ENCODE measurements at places on chromosomes 4 and X.
A peak's percentile ranks its signal among the peaks of the same experiment; 100 is the strongest.

DNA sequence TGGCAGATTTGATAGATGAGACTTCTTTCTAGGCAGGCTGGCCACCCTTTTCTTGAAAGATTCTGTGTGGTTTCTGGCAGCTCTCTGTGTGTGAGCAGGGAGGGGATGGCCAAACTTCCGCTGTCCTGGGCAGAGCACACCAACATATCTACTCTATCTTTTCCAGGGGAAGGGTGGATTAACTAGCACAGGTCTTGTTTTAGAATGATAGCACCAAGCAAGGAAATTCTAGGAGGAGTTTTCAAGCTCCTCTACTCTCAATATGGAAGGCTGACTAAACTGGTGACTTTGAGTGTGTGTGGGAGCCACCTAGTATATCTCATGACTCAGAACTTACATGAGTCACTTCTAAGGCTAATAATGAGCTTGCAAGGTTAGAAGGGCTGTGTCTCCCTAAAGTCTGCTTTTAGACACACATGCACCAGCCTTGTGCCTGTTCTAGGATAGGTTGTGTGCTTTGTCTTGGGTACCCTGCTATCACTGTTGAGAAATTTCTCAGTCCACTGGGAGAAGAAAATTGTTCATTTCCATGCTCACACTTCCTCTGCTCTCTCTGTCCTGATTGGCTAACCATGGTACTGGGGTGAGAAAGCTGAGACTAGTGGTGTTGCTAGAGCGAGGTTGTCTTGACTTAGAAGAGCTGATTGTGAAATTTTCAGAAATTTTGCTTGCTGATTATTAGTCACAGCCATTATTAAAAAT is 72.9 kb downstream of the YIPF6 start:
- DNase-seq: no peak

DNA sequence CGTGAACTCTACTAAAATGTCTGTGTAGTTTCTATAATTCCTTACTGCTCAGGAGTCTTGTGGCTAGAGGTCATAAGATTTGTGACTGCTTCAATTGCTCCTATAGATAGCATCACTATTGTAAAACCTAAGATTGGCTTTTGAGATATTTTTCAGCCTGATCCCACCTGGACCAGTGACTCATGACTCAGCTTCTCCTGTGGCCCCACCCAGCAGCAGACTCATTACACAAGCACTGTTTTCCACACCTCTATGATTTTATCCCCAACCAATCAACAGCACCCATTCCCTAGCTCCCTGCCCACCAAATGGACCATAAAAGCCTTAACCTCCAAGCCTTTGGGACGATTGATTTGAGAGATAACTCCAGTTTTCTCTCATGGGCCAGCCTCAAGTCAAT is 1157.0 kb upstream of the INTU start:
- no peak for DNase-seq

- DNase-seq: no peak
These were observed 360.5 kb downstream of the ZNF674 start for GRCh38 chrX:46184749-46185148.

DNA sequence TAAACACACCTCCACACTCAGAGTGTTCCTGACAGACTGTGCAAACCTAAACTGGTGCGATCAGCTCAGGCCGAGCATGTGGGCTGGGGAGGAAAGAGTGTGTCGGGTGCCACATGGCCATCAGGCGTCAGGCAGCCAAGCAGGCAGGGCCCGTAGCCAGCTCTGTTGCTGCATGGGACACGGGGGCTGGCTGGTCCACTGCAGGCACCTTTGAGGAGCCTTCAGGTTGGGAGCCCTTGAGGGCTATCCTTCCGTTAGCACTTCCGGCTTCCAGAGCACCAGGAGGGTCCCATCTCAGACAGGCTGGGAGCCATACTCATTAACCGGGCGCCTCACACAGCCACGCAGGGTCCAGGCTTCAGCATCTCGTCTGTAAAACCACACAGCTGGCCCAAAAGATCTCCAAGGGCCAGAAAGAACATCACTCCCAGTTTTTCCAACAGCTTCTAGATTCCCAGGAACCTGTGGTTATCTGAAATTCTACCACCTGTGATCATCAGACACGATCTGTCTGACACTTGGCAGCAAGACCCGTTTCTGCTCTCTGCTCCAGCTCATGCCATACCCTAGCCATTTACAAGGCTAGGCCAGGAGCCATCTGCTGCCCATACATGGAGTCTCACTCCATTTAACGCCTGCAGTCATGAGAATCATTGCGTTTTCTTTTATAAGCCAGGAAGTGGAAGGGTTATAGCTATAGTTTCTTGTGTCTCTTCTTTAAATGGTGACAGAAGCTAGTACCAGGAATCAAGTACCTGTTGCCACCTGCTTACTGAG is 87.5 kb downstream of the NSUN7 start:
- DNase-seq: peak; percentile 33

- no peak for DNase-seq
These were observed 715.4 kb upstream of the HS3ST1 start for GRCh38 chr4:12144051-12144450.

- DNase-seq: no peak
These were observed 28.0 kb downstream of the PDHA2 start for GRCh38 chr4:95867919-95868318.

GRCh38 chrX:134369576-134369975 is 90.4 kb upstream of the HPRT1 start:
- DNase-seq: no peak

GRCh38 chr4:54187148-54187547 is 41.9 kb upstream of the PDGFRA start:
- no peak for DNase-seq

DNA sequence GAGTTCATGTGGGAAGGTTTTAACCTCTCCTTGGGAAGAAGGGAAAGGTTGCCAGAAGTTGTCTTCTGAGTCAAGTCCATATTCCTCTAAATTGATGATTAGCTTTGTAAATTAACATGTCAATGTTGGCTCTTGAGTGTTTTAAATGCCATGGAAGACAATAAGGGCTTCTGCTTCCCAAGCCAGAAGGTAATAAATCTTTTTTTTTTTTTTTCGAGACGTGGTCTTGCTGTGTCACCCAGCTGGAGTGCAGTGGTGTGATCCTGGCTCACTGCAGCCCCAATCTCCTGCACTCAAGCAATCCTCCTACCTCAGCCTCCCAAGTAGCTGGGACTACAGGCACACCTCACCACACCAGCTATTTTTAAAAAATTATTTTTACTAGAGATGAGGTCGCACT is 5.0 kb upstream of the REST start:
- no peak for DNase-seq
